ENCODE measurements at places on chromosomes 7 and 10. TPM values are rescaled to one million over a fixed set of nuclear protein-coding genes. Genes with fewer than 3 reads are reported as not detected.

DNA sequence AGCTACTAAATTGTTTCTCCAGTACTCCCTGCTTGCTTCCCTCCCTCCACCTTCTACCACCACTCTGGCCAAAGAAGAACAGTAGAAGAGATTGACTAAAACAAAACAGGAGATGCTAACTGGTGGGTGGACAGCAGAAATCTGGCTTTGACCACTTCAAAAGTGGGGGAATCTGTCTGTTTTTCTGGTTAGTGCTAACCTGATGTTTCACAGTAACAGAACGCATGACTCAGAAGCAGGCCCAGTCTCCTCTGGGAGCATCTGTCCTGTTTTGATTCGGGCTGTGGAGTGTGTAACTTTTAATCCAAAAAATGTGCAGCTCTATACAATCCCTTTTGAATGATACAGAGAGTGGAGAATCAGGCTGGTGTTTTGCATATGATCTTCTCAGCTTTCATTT lies 32.7 kb upstream of the ZNF438 start:
- DNase-seq, result peak; percentile 89

The FOXP2 gene
- total RNA-seq, result 25.8 TPM

DNA sequence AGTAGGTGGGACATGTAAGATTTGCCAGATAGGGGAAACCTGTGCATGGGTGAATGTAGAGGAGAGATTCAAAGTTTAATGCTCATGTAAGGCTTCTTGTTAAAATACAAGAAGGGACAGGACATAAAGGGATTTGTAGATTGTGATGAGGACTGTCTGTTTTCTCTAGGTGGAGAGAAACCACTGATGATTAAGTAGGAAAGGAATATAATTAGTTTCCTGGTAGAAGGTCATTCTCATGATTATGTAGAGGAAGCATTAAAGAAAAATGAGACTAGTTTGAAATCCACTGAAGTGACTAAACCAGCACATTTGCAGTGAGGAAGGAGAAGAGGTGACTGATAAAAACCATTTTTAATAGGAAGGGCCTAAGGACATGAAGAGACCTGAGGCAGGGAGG lies 19.6 kb upstream of the MACC1 start:
- no peak for DNase-seq

The MUC12 gene
- total RNA-seq, result not detected

All from tongue (tissue), 3 donors.